ENCODE measurements at places on chromosomes 6 and 20.

GRCh38 chr6:8166156-8166555 lies 63.8 kb upstream of the EEF1E1 start:
- no peak for DNase-seq

DNA sequence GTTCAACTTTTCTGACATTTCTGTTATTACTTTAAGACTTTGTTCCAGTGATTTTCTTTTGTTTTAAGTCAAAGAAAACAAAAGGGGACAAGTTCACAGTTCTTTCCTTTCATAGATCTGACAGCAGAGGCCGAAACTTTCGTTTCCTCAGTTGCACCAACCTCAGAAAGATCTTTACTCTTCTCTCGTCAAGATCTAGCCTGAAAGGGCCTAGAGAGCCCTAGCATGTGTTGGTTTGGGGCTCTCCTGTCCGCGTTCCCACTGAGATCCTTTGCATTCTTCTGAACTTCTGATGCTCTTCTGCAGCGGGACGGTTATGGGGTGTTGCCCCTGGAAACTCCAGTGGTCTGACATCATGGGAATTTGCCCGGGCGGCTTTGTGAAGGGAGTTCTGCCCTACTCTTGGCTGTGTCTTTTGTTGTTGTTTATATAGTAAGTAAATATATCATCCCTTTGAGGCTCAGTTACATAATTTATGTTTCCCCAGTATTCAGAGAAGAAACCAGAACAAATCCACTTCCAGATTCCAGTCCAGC lies 129.1 kb downstream of the SASH1 start:
- no peak for DNase-seq

GRCh38 chr6:116145803-116146675 lies 20.1 kb upstream of the COL10A1 start:
- DNase-seq, result no peak

- no peak for DNase-seq
These were observed 109.1 kb downstream of the BACH2 start for GRCh38 chr6:90187437-90188121.

DNA sequence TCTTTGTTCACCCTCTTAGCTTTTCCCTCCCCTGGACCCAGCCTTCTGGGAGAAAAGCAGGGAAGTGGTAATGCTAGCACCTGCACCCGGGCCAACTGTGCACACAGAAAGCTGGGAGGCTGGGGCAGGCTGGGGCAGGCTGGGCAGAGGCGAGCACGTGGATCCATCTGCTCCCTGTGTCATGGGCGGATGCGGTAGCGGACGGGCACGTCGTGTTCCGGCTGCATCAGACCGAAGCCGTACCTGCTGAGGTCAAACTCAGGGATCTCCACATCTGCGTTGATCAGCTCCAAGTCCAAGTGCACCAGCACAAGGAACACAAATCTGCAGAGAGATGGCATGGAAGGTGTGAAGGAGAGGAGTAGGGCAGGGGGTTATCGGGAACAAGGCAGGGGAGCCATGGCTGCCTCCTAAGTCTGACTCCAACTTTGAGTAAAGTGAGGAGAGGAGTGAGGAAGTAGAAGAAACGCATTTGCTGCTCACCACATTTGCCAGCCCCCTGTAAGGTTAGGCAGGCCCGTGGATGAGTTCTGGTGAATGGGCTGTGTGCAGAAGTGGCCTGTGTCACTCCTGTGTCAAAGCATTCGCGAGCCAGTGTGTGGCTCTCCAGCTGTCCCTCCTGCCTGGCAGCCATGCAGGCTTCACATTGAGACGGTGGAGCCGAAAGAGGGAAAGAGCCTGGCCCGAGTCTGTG lies 25.4 kb upstream of the KCNB1 start:
- DNase-seq, result no peak

- no peak for DNase-seq
These were observed 531.9 kb upstream of the MAN1A1 start for GRCh38 chr6:119881416-119881815.

GRCh38 chr20:38227420-38228360 lies 32.8 kb downstream of the KIAA1755 start:
- no peak for DNase-seq

DNA sequence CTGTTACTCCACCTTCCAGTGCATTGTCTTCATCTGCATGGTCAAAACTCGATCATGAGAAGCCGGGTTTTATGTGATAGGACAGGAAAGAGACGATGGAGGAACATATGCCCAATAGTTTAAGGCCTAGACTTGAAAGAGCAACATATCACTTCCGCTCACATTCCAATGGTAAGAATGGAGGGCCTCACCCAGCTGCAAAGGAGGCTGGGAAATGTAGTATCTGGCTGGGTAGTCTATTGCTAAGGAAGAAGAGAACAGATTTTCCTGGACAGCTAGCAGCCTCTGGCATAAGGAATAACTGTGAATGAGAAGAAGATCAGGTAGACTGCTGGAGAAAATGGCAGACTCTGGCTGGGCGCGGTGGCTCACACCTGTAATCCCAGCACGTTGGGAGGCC lies 19.2 kb downstream of the FITM2 start:
- DNase-seq, result no peak

DNA sequence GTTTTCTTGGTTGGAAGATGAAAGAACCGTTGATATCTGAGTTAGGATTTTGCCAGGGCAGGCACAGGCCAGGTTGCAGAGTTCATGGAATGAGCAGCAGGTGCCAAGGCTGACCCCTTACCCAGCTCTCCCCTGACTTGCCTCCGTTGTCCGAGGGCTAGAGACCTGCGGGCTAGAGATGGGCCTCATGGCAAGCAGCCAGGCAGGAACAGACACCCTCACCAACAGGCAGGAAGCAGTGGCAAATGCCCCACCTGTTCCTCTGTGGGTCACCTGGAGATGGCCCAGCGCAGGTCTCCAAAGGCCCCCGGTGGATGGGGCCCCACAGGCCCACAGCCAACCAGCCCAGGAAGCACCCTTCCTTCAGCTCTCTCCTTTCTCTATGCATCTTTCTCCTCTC lies 186.7 kb upstream of the PMEPA1 start:
- no peak for DNase-seq

GRCh38 chr6:2714111-2714895 lies 36.4 kb downstream of the MYLK4 start:
- no peak for DNase-seq

DNA sequence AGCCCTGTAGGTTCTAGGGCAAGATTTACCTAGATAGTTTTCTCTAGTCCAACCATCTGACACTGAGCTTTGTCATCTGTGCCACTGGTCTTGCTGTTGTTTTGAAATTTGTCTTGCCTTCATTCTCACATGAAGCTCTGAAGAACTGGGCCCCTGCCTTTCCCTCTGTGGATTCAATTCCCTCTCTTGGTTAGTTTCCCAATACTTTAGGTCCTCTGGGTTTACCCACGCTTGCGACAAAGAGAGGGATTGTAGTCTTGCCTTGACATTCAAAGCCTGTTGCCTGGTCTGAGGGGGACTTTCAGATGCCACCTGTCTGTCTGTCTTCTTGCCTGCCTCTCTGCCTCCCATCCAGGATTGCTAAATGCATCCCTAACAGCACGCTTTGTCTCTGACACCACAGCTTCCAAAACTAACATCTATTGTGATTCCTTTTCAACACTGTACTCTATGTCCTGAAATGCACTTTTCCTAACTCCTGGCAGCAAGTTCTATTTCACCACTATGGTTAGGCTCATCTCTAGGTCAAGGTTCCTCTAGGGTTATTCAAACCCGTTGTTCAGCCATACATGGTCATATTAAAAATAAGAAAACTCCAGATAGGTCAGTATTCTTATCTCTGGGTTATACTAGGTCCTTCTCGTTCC lies 25.5 kb upstream of the MANEA start:
- DNase-seq, result no peak

DNA sequence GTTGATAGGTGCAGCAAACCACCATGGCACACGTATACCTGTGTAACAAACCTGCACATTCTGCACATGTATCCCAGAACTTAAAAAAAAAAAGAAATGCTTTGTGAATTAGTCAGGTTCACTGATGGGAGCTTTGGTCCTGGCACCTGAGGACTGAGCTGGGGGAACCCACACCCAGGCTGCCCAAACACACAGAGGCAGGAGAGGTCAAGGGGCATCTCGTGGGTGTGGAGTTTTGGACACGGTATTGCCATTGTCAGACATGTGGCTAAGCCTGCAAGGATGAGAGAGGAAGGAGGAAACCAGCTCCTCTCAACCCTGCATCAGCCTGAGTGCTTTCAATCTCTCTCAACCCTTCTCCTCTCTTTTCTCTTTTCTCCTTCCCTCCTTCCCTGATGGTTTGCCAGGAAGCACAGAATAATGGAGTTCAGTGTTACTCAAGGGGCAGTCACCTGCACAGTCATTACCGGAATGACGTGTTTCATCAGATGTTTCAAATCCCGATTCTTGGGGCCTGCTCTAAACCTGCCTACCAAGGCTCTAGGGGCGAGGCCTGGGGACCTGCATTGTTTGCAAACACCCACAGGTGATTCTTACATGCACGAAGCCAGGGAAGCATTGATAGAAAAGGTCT lies 89.9 kb upstream of the NEDD9 start:
- no peak for DNase-seq

DNA sequence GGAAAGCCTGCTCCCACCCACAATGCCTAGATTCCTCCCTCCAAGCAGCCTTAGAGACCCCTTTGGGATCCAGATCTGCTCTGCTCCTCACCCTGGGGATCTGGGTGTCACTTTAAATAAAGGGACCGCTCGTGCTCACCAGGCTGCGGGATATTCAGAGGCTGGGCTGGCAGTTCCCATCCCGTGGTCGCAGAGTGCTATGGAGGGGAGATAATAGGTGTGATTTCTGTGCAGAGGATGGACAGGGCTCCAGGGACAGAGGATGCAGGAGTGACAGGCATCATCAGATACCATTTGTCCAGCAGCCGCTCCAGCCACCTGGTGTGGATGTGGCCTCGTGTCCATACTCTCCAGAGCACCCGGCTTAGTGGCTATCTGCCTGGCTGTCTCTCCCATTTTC lies 415.9 kb upstream of the SULF2 start:
- DNase-seq, result no peak

GRCh38 chr6:168381726-168382458 lies 59.1 kb upstream of the SMOC2 start:
- no peak for DNase-seq

DNA sequence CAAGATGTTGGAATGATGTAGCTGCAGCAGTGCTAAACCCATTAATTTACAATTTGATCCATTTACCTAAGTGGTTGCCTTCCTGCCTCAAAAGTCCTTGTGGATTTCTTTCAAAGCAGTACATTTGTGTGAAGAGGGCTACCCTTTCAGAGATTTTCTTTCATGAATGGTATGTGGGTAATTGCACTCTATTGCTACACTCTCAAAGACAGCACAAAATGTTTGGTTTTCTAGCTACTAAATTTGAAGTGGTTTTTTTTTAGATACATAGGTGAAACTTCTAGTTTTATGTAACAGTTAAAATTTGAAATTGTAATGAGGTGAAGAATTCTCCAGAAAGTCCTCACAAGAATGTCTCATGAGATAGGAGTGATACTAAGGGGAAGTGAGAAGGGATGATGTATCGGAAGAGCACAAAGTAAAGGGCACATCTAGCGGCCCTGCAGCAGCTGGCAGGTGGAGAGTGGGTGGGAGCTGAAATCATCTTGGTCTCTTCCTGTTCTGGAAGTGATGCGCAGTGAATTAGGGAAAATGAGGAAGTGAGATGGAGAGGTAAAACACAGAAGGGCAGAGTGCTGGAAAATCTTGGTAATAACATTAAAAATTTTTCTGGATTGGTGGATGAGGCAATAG lies 236.8 kb upstream of the MAN1A1 start:
- no peak for DNase-seq
